NCI-H526 (cell line): ENCODE measurements at places on chromosomes 6 and 20.

DNA sequence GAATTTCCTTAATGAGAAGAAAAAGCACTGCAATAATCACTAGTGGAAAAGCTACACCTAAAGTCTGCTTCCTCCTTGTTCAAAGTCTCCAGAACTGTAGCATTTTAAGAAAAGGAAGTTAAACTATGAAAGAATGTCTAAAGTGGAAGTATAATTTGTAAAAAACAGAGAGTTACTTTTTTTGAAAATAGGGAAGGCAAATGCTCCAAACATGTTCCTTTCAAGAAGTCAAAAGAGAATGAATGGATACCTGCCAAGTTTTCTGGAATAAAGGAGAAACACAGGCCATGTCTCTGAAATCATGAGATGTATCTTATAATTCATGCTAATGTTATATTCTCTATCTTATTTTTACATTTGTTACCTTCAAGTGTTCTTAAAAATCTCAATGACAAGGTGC lies 60.7 kb upstream of the ADGRG6 start:
- no peak for DNase-seq

- DNase-seq, result peak; percentile 90
These were observed 106.8 kb upstream of the SIRPG start for GRCh38 chr20:1764136-1765033.

DNA sequence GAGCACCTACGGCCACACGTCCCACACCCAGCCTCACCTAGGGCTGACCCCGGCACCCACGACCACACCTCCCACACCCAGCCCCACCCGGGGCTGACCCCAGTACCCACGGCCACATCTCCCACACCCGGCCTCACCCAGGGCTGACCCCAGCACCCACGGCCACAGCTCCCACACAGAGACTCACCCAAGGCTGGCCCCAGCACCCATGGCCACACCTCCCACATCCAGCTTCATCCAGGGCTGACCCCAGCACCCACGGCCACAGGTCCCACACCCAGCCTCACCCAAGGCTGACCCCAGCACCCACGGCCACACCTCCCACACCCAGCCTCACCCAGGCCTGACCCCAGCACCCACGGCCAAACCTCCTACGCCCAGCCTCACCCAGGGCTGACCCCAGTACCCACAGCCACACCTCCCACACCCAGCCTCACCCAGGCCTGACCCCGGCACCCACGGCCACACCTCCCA lies 36.7 kb downstream of the NINL start:
- DNase-seq, result no peak

DNA sequence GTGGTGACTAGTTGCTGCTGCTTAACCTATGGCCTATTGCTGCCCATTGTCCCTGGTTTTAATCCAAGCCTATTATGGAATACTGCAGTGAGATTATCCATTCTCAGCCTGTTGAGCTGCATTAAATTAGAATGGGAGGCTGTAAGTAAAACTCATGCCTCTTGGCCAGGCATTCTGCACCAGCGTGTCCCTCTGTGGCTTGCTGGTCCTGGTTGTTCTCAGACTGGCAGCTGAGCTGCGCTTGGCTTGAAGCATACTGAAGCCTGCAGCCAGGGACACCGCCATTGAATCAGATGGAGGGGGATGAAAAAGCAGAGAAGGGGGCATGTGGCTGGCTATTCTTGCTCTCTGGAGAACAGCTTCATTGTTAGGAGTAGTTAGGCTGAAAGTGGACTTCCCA lies 15.6 kb downstream of the LRRN4 start:
- DNase-seq, result no peak

- DNase-seq, result no peak
These were observed 33.9 kb downstream of the SUN5 start for GRCh38 chr20:32970115-32970972.

DNA sequence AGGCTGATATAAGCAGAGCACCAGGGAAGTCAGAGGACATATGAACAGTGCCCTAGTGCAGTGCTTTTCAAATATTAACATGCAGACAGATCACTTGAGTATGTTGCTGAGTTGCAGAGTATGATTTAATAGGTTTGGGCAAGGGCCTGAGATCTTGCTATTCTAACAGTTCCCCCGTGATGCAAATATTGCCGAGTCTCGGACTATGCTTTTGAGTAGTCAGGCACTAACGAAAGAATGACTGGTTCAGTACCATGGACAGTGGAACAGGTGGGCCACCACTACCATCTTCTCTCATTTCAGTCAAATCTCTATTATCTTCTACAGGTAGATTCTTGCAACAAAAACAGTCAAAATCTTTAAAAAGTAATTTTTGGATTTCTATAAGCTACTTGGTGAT lies 3.7 kb upstream of the TMEM200A start:
- no peak for DNase-seq

DNA sequence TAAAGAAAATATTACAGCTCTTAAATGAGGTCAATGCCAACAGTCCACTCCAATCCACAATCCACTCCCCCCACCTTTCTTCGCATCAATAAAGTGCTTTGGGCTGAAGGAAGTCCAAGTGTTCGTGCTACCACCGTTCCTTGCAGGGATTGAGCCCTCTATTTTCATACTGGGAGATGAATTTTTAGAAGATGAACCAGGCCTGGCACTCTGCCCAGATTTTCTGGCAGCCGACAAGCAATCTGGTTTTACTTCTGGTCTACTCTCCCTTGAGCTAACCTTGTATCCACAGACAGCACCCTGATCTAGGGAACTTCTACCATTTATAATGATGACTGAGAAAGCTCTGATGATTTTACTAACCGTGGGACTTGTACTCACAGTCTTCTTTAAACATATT lies 72.3 kb downstream of the BTBD9 start:
- DNase-seq, result no peak

DNA sequence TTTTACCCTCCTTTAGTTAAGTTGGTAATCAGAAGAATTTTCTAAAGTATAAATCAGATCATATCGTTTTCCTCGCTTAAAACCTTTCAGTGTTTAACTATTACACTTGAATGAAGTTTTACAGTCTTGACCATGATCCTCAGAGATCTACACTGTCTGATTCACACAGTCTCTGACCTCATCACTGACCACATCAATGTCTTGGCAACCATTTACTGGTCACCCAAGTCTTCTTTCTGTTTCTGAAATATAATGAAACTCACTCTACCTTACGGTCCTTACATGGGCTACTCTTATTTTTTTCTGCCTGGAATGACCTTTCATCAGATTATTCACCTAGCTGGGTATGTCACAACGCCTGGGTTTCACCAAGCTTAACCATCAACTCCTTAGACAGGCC lies 71.4 kb downstream of the ADGB start:
- DNase-seq, result no peak

DNA sequence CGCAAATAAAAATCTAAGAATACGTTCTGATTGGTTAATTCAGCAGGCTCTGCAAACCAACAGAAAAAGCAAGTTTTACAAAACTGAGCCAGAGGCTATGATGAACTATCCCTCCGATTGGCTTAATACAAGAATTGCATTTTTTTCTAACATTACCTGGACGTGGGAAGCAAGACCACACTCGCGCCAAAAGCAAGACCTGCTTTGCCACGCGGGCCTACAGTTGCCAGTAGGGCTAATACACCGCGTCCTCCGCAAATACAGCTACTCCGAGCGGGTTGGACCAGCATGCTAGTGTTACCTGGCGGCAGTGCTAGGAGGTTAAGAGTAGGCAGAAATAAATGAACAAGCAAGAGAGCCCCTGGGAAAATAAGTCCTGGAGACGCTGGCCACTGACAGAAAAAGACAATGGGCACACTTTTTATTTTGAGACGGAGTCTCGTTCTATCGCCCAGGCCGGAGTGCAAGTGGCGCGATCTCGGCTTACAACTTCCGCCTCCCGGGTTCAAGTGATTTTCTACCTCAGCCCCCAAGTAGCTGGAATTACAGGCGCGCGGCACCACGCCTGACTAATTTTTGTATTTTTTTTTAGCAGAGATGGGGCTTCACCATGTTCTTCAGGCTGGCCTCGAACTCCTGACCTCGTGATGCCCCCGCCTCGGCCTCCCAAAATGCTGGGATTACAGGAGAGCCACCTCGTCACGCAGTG lies 131.9 kb upstream of the BTN3A2 start:
- DNase-seq, result no peak

DNA sequence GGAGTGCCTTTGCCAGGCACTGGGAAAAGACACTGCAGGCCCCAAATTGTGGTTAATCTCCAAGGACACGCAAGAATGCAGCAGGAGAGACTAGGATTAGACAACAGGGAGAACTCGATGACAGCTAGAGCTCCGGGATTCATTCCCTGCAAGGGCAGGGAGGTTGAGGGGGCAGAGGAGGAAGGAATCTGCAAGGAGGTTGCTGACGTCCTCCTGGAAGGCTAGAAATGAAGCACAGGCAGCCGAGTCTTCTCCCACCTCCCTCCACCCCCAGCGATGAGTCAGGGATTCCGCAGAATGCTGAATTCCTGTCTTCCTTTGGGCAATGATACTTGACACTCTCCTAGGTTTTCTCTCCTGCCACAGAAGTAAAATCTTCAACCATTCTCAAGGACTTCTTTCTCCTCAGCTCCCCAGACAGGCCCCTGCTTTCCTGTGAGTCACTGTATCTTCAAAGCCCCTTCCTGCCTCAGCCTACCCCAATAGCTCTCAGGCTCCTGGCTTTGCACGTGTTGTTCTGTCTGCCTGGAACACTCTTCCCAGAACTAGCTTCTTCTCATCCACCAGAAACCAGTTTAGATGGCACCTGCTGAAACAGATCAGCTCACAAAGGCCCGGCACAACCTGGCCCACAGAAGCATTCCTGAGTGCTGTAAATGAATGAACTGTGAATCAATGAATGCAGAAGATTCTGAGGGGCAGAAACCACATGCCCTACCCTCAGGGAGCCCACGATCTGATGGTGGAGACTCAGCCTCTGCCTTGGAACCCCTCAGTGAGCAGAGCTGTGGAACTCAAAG lies 85.6 kb downstream of the MRPL14 start:
- DNase-seq, result no peak

GRCh38 chr6:150427037-150427602 lies 58.3 kb downstream of the IYD start:
- DNase-seq, result no peak

GRCh38 chr6:79812195-79812594 lies 135.2 kb downstream of the ELOVL4 start:
- DNase-seq, result no peak

- DNase-seq, result no peak
These were observed 81.5 kb upstream of the QKI start for GRCh38 chr6:163333038-163333437.

DNA sequence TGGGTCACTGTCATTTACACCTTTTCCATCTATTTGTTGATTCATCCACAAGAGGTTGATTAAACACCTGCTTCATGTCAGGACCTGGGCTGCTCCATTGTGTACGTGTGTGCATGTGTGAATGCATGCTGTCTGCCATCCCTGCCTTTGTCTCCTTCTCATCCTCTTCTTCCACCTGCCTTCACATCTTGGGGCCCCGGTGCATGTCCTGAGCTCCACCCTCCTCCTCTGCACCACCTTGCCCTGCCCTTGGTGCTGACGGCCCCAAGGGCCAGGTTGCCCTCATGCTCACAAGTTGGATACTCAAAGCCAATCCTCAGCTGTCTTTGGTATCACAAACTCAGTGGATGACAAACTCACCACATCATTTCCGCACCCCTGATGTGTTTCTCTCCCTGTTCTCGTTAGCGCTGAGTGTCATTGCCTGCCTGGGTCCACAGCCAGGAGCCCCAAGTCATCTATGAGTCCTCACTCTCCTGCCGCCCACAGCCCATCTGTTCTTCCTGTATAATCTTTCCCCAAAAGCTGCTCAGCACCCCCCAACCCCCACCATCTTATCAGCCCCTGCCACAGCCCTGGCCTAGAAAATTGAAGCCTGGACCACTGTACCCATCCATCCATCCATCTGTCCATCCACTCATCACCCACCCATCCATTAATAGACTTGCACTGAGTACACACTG lies 85.0 kb downstream of the SRC start:
- DNase-seq, result no peak

- no peak for DNase-seq
These were observed 10.3 kb downstream of the SLC22A3 start for GRCh38 chr6:160358225-160359119.

DNA sequence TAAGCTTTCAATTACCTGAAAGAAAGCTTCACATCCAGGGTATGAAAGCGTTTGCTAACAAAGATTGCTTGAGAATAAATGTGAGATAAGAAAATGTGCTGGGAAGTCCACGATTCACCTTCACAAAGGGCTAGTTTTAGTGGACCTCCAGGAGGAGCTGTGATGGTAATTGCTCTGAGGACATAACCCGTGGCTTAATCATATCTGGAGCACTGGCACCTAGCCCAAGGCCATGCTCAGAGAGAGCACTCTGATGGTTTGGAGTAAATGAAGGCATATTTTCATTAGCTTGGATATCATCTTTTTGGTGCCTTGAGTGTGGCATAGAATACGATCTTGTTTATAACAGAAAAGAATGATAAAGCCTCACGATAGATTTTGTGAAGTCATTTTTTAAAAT lies 46.9 kb upstream of the BACH2 start:
- DNase-seq, result no peak

DNA sequence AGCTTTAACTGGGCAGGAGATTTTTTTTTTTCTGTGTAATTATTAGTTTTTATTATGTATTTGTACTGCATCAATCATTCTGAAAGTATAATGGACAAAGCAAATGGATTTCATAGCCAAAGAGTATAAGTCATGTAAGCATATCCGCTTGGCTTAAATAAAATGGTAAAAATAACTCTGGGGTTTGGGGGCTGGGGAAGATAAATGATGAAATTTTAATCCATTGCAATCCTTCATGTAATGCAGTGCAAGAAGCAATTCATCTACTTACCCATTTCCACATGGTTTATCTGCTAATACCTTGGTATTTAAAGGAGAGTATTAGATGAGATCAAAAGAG lies 781.4 kb downstream of the QKI start:
- no peak for DNase-seq

- DNase-seq, result no peak
These were observed 104.2 kb upstream of the CNKSR3 start for GRCh38 chr6:154614641-154615040.

DNA sequence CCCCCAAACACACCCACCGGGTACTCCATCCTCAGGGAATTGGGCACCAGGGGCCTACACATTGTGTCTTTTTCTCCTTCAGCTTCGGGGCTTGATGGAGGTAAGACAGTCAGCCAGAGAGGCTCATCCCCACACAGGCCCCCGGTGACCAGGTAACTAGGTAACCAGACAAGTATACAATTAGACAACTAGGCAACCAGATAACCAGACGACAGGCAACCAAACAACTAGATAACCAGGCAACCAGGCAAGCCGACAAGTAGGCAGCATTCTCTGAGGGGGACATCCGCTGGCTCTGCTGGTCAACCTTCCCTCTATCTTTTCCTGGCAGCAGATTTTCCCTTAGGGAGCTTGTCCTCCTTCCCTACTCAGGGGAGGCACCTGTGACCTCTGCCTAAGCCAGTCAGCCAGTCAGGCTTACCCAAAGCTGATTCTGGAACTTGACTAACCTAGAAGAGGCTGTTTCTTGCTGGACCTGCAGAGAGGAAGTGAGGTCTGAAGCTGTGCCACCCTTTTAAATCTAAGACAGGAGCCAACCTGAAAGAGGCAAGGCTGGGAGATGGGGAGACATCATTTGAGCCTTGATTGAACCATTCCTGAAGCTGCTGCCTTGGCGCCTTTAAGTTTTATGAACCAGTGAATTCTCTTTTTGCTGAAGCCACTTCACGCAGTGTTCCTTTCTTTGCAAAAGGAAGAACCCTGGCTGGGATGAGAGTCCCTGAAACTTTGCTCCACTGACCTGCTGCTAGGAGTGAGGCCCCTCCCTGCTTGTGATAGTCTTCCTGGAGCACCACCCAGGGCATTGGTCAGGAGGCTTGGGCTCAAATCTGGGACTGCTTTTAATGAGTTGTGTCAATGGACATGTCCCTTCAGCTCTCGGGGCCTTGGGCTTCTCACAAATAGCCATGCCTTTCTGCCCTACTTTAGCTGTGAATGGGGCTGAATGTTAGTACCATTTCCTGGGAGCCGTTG lies 96.4 kb upstream of the RNF24 start:
- DNase-seq, result no peak
